Iris pigment epithelial cell (primary cell): ENCODE measurements at places on chromosomes 13 and 19.

DNA sequence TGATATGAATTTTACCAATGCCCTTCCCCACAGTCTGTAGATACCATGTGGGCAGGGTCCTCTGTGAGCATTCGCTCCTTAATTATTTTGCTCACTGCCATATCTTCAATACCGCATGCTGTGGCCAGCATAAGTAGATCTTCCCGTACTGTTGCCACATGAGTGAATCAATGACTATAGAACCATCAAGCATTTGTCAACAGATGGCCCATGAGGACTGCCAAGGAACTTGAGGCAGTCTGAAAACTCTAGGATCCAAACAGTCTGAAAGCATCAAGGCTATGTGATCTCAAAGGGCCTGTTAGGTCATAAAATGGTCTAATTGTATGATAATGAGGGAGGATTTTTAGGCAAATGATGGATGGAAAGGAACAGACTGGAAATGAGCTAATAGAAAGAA, 27.4 kb upstream of the GPR12 start:
- no peak for DNase-seq

DNA sequence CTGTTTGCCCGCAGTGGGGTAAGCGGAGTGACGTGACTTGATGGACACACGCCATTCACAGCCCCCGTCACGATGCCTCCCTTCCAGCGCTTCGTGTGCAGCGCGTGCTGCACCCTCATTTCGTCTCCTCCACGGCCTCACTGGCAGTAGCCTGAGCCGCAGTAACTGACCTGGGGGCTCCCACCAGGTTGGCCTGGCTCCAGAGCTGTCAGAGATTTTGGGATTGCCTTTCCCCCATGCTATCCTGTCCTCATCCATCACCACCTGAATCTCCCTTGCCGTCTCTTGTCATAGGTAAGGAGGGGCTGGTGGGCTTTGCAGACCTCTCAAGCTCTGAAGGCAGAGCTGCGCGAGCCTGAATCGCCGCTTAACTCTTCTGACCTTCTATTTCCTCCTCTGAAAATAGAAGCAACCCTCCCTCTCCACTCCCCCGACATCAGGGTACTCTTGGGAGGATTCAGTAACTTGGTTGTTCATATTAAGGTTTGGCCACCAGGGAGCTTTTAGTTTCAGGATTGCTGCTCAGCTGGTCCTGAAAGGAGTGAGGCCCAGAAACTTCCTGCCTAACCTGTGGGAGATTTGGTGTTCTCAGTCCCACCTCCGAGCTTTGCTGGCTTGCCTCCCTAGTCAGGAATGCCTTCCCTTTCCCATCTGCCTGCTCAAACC, 27.9 kb downstream of the SIGLEC5 start:
- DNase-seq = no peak

DNA sequence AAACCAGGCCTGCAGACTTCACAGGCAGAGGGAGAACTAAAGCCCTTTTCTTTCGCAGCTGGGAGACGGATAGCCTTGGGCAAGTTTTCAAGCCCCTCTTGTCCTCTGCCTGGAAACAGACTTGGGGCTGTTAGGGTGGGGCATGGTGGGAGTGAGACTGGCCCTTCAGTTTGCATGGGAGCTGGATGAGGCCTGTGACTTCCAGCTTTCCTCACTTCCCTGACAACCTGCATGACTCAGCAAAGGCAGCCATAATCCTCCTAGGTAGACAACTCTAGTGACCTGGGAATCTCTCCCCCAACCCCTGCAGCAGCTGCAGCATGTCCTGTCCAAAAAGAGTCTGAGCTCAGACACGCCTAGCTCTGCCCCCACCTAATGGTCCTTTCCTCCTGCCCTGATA, 93.0 kb downstream of the POSTN start:
- DNase-seq = no peak

DNA sequence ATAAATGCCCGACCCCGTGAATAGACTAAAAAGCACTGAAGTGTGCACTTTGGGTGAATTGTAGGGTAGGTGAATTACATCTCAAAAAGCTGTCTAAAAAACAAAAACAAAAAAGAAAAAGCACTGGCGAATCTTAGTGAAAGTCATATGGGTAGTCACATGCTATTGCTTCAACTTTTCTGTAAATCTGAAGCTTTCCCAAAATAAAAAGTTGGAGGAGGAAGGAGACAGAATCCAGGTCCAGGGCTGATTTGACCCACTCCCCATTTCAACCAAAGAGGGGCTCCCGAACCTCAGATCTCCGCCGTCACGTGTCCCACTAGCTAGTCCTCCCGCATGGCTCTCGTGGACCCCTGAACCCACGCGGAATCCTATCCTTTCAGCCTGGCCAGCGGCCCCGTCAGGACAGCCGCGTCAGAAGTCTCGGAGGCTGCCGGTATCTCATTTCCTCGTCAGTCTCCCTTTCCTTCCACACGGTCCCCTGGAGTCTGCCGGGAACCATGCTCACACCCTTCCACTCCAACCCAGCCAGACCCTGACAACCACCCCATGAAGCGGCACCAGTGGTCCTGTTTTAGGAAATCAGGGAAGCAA, 6.1 kb downstream of the PPP1R12C start:
- no peak for DNase-seq

DNA sequence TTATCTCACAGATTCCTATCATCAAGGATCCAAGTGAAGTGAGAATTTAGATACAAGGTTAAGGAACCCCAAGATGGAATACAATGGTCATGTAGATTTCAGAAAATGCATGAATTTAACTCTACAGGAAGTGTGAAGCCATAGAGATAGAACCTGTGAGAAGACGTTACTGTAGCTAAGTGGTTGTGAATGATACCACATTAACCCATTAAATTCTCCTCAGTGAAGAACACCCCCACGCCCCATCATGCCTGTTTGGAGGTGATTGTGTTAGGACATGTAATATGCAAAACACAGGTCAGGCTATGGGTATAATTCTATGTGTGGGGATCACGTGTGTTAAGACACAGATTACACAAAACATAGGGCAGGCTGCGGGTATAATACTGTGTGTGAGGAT, 1166.7 kb downstream of the EFNB2 start:
- DNase-seq = no peak

DNA sequence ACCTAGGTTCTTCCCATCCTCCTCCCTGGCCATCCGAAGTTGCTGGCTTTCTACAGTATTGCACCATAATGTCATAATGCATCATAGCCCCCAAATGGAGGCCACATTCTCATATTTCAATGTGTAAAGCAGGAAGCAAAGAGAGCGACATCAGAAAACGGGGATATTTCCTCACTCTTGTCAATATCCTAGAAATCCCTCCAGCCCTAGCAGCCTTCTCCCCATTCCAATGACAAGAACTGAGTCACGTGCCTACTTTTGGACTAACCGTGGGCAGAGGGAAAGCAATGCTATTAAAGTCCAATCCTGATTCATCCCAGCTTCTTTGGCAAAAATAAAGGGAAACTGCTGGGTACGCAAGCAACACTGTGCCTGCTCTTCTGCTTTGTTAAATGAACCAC, 4.3 kb upstream of the RAP2A start:
- DNase-seq = peak; percentile 35

GRCh38 chr19:34713262-34713637, 20.8 kb upstream of the ZNF181 start:
- DNase-seq = no peak

GRCh38 chr13:33355201-33355895, 69.8 kb upstream of the STARD13 start:
- DNase-seq = peak; percentile 66

DNA sequence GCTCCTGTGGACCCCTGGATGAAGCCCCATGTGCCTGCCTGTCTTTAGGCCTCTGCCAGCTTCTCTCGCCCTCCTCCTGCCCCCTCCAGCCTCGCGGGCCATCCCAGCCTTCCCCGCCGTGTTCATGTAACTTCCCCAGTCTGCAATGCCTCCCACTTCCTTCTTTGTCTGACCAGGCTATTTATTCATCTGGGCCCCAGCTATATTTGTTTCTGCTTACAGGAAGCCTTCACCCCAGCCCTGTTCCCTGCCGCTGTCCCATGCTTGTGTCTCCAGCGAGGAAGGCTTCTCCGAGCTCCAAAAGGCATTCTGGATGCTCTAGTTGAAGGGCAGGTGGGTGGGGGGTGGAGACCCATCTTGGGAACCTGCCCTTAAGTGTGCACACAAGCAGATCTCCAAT, 7.9 kb upstream of the C3 start:
- no peak for DNase-seq

- DNase-seq = peak; percentile 20
Measured at GRCh38 chr19:47032171-47032811, 12.7 kb downstream of the NPAS1 start.

DNA sequence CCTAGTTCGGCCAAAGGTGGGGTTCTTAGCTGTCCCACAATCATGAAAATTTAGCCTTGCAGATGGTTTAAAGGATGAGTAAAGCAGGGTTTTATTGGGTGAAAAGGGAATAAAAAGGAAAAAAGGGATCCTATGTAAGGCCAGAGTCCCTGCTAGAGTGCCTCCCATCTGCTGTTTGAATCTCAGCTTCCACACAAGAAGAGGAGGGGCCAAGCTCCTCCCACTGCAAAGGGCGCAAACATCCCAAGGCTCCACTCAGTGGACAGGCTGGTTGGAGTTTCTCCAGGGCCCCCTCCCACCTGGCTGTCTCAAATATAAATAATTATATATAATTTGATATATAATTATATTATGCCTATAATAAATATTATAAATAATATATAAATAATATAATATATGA, 1272.1 kb upstream of the PCDH20 start:
- DNase-seq = no peak

- DNase-seq = peak; percentile 64
Measured at GRCh38 chr19:47109541-47110375, 3.8 kb downstream of the ZC3H4 start.

DNA sequence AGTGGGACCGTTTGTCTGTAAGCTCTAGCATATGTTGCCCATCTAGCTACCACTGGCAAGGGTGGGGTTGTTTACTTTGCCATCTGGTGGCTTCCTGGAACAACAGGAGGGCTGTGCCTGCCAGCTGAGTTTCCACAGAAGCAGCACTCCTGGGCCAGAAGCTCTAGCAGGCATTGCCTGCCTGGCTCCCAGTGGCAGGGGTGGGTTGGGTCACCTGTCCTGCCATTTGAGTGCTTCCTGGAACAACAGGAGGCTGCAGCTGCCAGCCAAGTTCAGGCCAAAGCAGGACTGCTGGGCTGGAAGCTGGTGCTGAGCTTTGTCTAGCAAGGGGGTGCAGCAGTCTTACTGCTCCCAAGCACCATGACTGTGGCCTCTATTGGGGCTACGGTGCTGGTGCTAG, 239.7 kb downstream of the MTUS2 start:
- no peak for DNase-seq

GRCh38 chr19:35715981-35716800, 1.6 kb upstream of the KMT2B start:
- peak; percentile 40 for DNase-seq

DNA sequence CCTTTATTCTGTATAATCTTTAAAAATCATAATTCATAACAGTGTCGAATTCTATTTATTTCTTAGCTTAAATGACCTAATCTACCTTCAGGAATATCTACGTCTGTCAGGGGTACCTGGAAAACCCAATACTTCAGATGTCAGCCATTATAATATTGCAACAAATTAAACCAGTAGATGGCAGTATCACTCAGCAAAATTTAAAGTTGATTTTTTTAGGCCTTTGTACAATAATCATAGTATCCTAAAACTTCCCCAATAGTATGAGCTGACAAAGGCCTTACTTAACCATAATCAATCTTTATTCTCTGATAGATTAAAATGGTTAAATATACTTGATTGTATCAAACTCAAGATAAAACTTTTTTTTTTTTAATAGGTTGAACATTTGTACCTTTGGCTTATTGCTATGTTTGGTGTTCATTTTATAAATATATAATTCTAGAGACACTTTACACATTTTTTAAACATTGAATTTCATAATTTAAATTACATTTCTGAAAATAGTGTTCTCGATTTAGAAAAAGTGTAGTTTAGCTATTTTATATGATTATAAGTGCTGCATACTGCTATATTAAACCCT, 830.2 kb upstream of the SPRY2 start:
- DNase-seq = peak; percentile 4
